ENCODE measurements at places on chromosomes 12 and 14.

DNA sequence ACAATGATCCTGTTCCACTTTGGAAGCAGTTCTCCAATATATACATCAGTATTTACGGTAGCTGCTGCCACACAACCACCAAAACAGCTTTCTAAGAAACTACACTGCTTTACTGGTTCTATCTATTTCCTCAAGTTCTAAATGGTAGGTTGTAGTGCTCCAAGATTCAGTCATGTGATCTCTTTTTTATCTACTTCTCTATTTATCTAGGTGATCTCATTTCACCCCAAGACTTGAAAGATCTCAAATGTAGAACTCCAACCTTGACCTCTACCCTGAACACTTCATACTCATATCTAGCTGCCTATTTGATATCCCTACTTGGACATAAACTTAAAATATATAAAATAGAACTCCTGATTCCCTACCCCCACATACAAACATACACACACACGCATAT lies 133.9 kb upstream of the RAP1B start:
- DNase-seq: no peak

DNA sequence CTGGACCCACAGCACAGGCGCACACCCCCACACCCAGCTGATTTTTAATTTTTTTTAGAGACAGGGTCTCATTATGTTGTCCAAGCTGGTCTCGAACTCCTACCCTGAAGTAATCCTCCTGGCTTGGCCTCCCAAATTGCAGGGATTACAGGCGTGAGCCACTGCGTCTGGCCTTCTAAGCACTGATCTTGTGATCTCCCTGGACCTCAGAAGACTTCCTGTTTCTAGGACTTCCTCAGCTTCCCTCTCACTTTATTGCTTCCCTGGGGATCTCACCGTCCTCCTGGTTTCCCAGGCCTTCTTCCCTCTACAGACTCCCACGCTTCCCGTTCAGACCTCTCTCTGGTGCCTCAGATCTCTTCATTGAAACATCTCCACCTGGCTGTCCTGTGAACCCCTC lies 13.8 kb downstream of the ZNF839 start:
- DNase-seq: no peak

DNA sequence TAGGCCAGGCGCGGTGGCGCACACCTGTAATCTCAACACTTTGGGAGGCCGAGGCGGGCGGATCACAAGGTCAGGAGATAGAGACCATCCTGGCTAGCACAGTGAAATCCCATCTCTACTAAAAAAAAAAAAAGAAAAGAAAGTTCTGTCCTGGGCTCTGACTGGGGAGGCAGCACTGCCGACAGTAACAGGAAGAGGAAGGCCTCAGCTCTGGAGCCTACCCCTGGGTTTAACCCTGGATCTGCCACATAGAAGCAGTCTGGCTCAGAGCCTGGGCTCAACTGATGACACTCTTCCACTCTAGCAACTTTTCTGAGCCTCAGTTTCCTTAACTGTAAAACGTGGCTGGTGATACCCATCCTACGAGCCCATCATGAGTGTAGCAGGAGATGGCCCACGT lies 60.5 kb downstream of the ACTN1 start:
- DNase-seq: no peak

GRCh38 chr12:104533134-104533533 lies 76.4 kb downstream of the CHST11 start:
- DNase-seq: no peak

GRCh38 chr12:28367326-28367725 lies 177.1 kb downstream of the CCDC91 start:
- no peak for DNase-seq

- no peak for DNase-seq
Measured at GRCh38 chr14:34470319-34470718, 8.3 kb upstream of the SPTSSA start.

- DNase-seq: no peak
Measured at GRCh38 chr12:129821964-129822363, 81.9 kb downstream of the TMEM132D start.

DNA sequence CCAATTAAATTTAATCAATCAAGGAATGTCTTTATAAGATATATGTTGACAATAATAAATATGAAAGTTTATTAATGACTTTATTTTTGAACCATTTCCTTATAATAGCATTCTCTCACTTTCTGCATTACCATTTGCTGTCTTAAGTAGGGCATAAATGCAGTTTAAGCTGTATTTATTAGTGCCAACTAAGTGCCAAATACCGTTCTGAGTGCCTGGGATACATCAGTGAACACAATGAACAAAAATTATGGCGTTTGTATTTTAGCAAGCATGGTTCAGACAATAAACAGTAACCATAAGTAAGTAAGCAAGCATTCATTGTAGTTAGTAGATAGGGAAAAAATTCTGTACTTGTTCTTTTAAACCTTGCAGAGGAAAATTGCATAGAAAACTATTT lies 145.8 kb downstream of the FUT8 start:
- DNase-seq: peak; percentile 54

DNA sequence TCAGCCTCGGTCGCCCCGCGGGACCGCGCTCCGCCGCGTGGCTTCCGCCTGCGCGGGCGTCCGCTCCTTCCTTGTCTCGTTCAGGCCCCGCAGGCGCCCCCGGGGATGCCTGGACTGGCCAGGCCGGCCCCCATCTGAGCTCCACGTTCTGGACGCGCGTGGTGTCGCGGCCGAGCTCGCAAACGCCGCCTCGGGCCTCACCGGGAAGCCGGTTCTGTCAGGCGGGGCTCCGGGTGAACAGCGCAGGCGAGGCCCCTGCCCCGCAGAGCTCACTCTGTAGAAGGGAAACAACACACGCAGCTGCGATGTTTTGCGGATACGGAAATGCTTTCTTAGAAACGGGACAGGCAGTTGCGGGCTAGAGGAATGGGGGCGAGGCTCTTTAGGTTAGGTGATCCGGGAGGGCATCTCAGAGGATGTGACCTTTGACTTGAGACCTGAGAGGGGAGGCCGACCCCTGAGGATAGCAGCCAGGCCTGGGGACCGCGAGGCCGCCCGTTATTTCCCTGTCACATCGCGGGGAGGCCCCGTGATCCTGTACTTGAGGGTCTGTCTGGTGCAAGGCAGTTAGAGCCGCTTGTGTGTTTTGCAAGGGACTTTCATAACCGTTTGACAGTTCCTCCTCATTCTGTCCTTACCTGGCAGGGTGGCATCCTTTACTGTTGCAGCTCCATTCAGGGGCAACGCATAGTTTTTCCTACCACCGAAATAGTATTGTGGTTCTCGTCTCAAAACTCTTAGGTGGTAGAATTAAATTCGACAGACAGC lies 584 bp downstream of the VRK1 start:
- peak; percentile 38 for DNase-seq

DNA sequence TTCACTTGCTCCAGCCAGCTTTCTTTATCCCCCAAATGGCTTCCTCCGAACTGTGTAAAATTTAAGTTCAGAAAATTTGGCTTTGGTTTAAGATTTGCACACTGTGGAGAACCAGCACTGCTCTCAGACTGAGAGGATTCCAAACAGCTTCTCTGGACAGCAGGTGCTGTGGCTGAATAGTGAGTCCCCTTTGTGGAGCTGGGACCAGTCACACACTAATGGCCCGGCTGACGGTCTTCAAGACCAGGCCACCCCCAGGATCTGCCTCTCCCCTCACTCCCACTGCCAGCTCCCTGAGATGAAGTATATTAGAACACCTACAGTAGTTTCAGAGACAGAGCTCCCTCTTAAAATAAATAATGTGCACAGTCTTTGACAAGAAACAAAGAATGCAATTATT lies 267.3 kb downstream of the BCAT1 start:
- DNase-seq: no peak

DNA sequence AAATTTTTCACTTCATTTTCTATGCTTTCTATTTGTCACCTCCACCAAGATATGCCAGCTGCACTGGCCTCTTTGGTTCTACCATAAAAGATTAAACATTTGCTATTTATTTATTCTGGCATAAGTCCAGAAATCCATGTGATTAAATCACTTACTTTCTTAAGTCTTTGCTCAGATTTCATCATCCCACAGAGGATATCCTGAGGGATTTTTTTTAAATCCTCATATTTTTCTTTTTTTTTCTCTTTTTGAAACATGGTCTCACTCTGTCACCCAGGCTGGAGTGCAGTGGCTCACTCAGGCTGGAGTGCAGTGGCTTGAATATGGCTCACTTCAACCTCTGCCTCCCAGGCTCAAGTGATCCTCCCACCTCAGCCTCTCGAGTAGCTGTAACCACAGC lies 645.4 kb upstream of the ATXN7L3B start:
- peak; percentile 10 for DNase-seq

- no peak for DNase-seq
Measured at GRCh38 chr12:102376181-102376747, 104.1 kb downstream of the IGF1 start.

- no peak for DNase-seq
Measured at GRCh38 chr12:75756111-75756510, 244.7 kb upstream of the KRR1 start.

GRCh38 chr14:85762526-85762925 lies 232.6 kb downstream of the FLRT2 start:
- DNase-seq: peak; percentile 2

DNA sequence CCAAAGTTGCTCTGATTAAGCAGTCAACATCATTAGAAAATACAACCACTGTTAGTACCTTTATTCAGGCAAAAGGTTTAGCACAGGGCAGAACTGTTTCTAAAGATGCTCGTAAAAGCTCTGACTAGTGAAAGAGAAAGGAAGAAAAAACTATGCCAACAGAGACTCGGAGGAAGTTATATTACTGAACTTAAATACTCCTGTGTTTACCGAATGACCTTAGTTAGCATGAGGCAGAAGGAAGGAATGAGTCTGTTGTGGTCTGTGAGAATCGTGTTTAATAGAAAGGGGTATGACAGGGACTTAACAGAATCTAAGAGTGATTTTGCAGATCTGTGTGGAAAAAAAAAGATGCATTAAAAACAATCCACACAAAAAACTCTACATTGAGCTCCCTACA lies 84.1 kb upstream of the OVCH1 start:
- no peak for DNase-seq

DNA sequence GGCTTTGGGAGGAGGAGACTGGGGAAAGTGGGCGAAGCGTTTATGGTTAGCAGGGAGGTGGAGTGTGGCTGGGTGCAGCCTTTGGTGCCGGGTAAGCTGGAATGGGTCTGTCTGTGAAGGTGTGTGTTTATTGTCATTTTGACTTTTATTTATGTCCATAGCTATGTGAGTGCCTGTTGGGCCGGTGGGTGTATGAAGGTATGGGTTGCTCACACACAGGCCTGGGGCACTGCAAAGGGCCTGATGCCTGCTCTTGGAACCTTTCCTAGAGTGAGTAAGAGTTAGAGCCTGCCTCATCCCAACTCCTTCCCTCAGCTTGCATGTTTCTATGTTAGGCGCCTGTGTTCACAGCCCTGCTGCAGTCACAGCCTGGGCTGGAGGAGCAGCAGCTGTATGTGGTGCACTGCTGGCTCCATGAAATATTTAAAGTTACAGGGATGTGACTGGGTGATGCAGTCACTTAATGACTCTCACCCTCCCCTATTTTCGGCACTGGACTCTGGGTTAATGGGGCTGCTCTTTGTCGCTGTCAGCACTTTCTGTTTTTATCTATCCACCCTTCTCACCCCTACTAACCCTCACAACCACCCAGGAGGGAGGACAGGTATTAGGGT lies 2.6 kb upstream of the PPP1R1A start:
- no peak for DNase-seq

GRCh38 chr12:113098441-113099028 lies 37.0 kb downstream of the RASAL1 start:
- DNase-seq: peak; percentile 74

GRCh38 chr14:53968726-53969125 lies 12.1 kb upstream of the BMP4 start:
- DNase-seq: no peak

DNA sequence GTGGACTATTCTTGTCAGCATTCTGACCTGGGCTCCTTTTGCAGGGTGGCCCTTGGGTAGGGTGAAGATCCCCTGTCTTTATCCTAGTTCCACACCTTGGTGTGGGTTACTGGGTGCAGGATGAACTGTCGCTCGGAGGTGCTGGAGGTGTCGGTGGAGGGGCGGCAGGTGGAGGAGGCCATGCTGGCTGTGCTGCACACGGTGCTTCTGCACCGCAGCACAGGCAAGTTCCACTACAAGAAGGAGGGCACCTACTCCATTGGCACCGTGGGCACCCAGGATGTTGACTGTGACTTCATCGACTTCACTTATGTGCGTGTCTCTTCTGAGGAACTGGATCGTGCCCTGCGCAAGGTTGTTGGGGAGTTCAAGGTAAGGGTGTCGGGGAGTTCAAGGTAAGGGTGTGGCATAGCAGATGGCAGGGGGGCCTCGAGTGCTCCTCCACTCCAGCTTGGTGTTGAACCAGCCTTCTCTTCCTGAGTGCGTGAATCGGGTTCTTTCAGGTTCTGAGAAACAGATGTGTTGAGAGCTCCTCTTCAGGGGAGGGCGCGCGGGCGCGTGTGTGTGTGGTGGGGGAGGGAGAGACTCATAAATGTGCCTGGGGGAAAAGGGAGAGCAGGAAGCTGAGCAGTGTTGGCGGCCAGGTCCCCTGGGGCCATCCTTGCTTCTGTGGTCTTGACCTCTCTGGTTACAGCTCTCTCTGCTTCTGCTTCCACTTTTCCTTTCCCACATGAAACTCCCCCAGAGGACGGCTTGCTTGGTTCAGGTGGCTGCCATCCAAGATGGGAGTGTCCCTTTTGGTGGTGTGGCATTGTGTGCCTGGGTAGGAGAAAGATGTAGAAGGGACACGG lies 4.0 kb downstream of the ATG101 start:
- no peak for DNase-seq

GRCh38 chr12:74169607-74170006 lies 368.0 kb upstream of the ATXN7L3B start:
- DNase-seq: no peak

GRCh38 chr12:130663514-130663913 lies 52.6 kb downstream of the RIMBP2 start:
- DNase-seq: no peak

DNA sequence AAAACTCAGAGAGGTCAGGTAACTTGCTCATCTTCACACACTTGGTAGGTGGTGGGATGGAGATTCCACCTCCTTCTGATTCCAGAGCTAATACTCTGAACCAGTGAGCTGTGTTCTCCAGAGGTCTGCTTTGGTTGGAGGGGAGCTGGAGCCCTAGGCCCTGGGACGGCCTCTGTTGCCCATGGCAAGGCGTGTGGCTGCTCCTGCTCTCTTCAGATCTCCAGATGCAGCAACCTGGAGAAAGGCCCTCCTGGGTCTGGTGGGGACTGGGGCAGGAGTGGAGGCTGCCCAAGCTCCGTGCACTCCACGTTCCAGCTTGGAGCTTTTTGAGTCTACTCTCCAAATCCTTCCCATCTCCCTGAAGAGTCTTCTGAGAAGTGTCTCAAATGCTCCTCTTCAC lies 10.7 kb downstream of the CCND2 start:
- no peak for DNase-seq

DNA sequence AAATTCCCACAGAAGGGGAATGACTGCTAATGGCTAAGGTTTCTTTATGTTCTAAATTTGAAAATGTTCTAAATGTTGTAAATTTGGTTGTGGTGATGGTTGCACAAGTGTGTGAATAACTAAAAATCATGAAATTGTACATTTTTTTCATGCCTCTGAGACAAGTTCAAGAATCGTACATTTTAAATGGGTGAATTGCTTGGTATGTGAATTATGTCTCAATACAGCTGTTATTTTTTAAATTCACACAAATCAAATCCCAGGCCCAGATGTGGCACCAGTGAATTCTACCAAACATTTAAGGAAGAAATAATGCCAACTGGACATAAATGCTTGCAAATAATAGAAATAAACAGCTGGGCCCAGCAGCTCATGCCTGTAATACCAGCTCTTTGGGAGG lies 28.6 kb upstream of the RND1 start:
- no peak for DNase-seq

GRCh38 chr12:32051511-32052211 lies 55.0 kb upstream of the BICD1 start:
- no peak for DNase-seq

Measured in lung (tissue), 17 donors.